HEK293T (cell line): ENCODE measurements at places on chromosomes 16 and 17.

DNA sequence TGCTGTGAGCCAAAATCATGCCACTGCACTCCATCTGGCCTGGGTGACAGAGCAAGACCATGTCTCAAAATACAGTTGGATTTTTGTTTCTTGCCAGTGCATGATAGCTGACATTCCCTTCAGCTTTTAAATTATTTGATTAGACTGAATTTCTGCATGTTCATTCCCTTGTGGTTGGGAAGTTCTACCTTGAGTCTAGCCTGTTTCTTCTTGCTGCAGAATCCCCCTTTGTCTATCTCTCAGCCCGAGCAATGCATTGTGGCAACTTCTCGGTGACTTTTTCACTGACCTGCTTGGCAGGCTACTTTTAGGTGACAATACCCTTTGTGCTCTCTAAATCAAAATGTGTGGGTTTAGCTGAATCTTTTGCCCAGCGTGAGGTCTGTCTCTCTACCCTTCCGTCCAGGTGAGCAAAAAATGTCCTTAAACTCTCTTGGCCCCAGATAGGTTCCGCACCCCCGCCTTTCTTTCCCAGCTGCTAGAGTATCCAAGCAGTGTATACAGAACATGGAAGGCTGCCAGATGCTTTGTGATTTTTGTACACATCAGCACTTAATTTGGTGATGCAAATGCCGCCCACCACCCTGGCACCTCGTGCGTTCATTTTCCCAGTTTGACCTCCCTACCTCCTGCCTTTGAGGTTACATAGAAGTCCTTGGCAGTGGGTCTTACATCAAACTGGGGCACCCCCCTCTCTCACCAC is 130.2 kb downstream of the ABCC6 start:
- no peak for DNase-seq

- DNase-seq: no peak
These were observed 5.4 kb upstream of the SLC5A2 start for GRCh38 chr16:31477220-31478216.

DNA sequence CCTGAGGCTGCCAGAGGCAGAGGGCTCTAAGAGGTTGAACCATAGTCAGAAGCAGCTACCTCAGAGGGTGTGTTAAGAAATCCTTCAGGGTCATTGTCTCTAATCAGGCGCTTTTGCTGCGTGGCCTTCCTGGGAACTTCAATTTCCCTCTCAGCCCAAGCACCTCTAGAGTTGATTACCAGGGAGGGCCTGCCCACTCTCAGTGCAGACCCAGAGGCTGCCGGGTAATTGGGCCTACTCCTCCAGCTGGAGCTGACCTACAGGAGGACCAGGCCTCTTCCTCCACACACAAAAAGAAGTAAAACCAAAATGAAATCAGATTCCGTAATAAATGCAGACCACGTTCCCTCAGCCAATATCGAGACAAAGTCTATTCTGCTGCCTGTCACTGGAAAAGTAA is 305.0 kb upstream of the CCL2 start:
- no peak for DNase-seq

DNA sequence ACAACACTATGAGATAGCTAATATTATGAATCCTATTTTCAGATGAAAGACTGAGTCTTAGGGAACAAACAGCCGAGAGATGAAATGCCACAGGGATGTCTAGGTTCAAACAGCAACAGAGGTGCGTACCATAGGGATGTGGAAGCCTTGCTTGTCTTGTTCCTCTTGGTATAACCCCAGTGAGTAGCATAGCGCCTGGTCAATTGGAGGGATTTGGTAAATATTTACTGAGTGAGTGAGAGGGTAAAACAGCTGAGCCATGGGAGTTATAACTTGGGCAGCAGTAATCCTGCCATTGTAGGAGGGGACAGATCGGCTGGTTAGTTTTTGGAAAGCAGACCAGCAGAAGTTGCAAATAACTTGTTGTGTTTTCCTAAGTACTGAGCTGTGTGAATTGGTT is 80.2 kb downstream of the WWOX start:
- DNase-seq: no peak

GRCh38 chr17:81285894-81286293 is 9.2 kb downstream of the SLC38A10 start:
- no peak for DNase-seq

DNA sequence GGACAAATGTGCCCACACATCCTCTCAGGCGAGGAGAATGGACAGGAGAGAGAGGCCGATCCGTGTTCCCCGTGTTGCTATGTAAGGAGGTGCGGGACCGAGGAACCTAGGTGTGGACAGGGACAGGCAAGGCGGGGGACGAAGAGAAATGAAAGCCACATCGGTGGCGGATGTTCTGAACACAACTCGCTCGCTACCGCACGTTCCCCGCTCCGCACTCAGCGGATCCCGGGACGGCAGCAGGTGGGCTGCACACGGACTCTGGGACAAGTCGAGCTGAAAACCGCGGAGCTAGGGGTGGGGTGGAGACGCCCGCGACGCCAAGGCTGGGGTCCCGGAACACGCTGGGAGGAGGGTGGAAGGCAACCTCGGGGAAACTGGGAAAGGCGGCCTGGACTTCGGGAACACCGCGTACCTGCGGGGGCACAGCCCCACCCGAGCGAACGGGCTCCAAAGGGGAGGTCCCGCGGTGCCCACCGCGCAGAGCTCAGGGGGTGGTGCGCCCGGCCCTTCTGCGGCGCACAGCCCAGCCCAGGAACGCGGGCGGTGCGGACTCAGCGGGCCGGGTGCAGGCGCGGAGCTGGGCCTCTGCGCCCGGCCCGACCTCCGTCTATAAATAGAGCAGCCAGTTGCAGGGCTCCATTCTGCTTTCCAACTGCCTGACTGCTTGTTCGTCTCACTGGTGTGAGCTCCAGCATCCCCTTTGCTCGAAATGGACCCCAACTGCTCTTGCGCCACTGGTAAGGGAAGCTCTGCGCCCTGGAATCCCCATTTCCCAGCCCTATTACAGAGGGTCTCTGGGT is at the start of gene MT1E:
MT1E (plus strand) TSS at position 642 of the 803 bp plus-strand sequence; CDS start at position 713, 71 bp downstream.
- no peak for DNase-seq

- no peak for DNase-seq
These were observed 42.6 kb downstream of the RAB11FIP4 start for GRCh38 chr17:31433811-31434726.

DNA sequence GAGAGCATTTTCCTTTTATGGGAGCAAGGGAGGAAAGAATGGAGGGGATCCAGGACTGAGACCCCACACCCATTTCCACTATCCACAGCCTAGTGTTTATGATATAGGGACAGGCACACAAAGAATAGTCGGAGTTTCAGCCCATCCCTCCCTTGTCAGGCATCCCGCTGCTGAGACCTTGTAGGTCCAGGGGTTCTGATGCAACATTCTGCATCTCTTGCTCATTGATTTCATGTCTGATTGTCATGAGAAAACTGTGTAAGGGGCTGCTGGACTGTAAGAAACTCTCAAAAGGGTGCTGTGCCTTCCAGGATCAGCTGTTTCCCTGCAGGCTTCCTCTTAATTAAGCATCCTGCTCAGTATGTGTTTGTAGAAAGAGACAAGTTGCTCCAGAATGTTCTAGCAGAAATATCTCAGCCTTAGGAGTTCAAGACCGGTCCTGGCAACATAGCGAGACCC is 5.3 kb upstream of the POLR3E start:
- DNase-seq: no peak

- no peak for DNase-seq
These were observed 6.7 kb downstream of the NR1D1 start for GRCh38 chr17:40093580-40094201.

DNA sequence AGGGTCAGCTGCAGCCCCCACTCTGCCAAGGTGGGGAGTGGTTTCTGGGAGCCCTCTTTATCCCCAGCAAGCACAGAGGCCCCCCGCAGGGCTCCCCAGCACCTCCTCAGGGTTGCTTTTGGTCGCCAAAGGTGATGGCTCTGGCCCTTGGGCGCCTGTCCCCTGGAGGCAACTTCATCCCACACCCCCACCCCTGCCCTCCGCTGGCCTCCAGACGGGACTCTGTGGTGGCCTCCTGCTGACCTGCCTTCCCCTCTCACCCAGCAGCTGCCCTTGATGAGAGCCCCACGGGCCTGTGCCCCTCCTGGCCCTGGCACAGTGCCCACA is 7.8 kb upstream of the RHOT2 start:
- DNase-seq: no peak

- no peak for DNase-seq
These were observed 62.3 kb downstream of the TMEM100 start for GRCh38 chr17:55660178-55660886.

- no peak for DNase-seq
These were observed 75.8 kb upstream of the CNTNAP4 start for GRCh38 chr16:76201385-76201784.
